A549 treated with ZK216348 at 1 μM for 4 hours (cell line): ENCODE measurements at places on chromosomes 2 and 18. TPM values are rescaled to one million over a fixed set of nuclear protein-coding genes. Genes with fewer than 3 reads are reported as not detected.

Gene TUBB8B
- total RNA-seq: not detected in 5 replicates

Gene DQX1
- total RNA-seq: 0.09 to 0.49 TPM (median 0.20 TPM) in 3 of 5 replicates, not detected in the others

Gene PIEZO2
- total RNA-seq: 0.47 to 1.5 TPM (median 1.2 TPM) in 5 replicates

Gene EGR4
- 0.09 to 0.43 TPM (median 0.20 TPM) in 5 replicates for total RNA-seq

Gene PRKCE
- 5.8 to 9.9 TPM (median 8.7 TPM) in 5 replicates for total RNA-seq

Gene KIF5C
- total RNA-seq: 0.27 to 0.38 TPM (median 0.32 TPM) in 5 replicates

Gene AMER3
- not detected in 5 replicates for total RNA-seq

Gene DNAH6
- total RNA-seq: 0.01 to 0.44 TPM in 2 of 5 replicates, not detected in the others

Gene ZBTB7C
- 0.05 to 0.32 TPM in 2 of 5 replicates, not detected in the others for total RNA-seq

Gene UGT1A10
- 0.18 to 0.52 TPM (median 0.23 TPM) in 3 of 5 replicates, not detected in the others for total RNA-seq

Gene NT5C1B
- total RNA-seq: not detected in 5 replicates

Gene SIX2
- 0.33 to 0.79 TPM (median 0.72 TPM) in 5 replicates for total RNA-seq

Gene MC2R
- not detected in 5 replicates for total RNA-seq

Gene SEMA4C
- total RNA-seq: 12.2 to 25.7 TPM (median 20.2 TPM) in 5 replicates

Gene CFC1
- total RNA-seq: not detected in 5 replicates

Gene DSG1
- not detected in 5 replicates for total RNA-seq

Gene PROKR1
- total RNA-seq: not detected in 5 replicates

Gene PRSS56
- 0.08 to 0.31 TPM (median 0.20 TPM) in 4 of 5 replicates, not detected in the other for total RNA-seq
